GM12878 (cell line): ENCODE measurements at places on chromosomes 6 and 20.

DNA sequence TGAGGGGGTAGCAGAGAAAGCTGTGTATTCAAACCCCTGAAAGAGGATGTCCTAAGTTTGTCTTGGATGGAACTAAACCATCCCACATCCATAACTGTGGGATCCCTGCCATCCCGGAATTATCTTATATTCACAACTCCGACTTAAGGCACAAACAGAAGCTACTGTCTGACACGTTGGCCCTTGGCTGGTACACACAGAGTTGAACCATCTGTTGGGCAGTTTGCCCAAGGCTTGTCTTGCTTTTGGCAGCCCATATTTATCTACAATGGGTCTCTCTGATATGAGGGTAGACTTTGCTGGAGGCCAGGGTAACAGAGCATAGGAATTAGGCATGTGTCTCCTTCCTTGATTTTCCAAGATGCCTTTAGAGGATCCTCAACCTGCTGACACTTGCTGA, 116.6 kb upstream of the PROKR2 start:
- DNase-seq = no peak

DNA sequence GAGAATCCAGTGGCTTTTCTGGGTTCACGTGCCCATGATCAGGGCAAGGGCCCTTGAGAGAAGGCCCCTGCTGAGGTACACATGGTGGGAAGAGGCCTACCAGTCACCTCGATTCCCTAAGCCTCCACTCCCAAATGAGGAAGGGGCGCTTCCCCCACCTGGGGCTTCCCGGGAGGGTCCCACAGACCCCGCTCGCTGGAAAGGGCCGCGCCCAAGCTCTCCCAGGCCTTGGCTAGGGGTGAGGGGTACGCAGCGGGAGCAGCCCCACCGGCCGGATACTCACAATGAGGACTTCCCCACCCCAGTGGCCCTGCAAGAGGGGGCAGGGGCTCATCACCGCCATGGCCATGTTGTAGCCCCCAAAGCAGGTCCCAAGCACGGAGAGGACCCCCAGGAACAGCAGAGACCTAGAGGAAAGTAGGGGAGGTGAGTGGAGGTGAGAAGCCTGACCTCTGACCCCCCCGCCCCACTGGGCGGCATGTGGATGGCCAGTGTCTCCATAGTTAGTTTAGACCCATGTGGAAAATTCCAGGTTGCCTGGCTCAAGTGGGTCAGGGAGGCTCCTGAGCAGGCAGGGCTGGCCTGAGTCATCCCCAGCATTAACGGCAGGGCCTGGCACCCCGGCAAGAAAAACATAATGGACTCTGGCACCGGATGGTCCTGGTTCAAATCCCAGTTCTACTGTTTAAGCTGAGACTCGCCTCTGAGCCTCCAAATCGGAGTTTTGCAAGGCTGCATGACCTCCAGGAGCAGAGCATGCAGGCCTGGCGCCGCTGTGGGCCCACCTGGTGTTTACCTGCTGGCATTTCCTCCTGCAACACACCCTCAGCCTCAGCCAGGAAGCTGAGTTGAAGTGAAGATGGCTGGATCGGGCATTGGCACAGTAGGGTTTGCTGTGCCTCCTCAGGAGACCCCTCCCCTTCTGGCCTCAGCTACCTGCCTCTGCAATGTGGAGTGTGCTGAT, 6.6 kb downstream of the SLC52A3 start:
- no peak for DNase-seq

DNA sequence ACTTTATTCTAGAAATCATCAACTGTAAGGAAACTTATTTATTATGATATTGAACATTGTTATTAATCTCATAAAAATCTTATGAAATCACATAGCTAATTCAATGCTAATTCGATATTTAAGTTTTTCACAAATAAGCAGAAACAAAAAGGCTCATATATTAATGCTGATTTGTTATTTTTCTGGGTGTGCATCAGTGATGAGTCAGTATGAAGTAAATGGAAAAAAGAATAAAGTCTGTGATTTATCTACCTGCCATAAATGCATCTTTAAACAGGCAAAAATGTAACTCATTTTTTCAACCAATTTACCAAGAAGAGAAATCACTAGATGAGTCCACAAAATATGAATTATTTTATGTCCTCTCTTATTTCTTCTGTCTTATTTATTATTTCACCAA, 253.5 kb downstream of the PTPRK start:
- DNase-seq = no peak

DNA sequence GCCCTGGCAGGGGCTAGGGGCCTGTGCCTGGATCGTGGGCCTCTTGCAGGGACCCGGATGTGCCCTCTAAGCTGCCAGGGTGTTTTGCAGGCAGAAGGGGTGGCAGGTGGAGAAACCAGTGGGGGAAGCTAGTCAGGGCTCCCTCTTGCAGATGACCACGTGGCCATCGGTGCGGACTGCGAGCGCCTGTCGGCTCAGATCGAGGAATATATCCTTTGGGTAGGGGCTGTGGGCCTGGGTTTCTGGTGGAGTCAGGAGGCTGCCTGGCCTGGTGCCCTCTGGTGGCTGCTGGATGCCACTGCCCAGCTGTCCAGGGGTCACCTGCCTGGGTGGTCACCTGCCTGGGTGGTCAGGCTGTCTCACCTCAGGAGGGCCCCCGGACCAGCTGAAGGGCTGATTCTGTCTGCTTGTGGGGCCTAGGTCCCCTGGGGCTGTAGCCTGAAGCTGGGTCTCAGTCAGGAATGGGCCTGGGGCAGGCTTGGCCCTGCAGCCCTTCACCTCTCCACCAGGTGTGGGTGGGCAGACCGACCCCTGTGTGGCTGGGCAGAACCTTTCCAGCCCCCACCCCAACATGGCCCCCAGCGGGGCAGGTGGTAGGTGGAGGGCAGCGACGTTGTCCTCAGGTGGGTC, 6.7 kb downstream of the TCEA2 start:
- no peak for DNase-seq

DNA sequence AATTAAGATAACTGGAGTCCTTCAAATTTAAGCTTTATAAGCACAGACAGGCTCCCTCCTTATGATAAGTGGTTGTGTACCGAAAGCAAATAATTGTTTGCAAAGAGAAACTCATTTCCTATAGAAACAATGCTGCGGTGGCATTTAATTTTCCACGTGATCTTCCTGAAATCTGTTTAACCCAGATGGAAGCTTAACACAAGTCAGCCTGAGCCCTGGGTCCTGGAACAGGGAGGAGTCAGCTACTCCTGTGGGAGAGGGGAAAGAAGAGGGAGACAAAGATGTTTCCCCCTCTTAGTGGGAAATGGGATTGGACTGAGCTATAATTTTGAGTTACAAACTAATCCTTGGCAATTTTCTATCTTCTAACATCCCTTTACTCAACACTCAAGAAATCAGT, 136.5 kb downstream of the ELOVL4 start:
- no peak for DNase-seq

DNA sequence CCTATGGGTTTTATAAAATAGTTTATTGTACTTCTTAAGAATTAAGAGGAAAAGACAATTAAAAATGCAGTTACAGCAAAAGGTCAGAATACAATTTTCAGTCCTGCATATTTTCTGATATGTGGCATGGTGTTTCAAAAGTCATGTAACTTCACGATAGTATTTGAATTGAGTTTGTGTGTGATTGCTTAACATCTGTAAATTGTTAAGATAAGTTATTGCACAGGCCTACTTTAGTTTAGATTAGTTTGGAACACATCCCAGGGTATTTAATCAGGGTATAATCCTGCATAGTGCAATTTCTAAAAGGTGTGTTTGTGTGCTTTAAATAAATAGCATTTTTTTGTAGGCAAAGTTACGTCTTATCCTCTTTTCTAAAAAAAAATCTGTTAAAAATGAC, 289.6 kb downstream of the RIMS1 start:
- no peak for DNase-seq

GRCh38 chr6:168037856-168038255, 40.4 kb downstream of the KIF25 start:
- no peak for DNase-seq

GRCh38 chr6:56685102-56685733, 42.5 kb upstream of the DST start:
- no peak for DNase-seq

DNA sequence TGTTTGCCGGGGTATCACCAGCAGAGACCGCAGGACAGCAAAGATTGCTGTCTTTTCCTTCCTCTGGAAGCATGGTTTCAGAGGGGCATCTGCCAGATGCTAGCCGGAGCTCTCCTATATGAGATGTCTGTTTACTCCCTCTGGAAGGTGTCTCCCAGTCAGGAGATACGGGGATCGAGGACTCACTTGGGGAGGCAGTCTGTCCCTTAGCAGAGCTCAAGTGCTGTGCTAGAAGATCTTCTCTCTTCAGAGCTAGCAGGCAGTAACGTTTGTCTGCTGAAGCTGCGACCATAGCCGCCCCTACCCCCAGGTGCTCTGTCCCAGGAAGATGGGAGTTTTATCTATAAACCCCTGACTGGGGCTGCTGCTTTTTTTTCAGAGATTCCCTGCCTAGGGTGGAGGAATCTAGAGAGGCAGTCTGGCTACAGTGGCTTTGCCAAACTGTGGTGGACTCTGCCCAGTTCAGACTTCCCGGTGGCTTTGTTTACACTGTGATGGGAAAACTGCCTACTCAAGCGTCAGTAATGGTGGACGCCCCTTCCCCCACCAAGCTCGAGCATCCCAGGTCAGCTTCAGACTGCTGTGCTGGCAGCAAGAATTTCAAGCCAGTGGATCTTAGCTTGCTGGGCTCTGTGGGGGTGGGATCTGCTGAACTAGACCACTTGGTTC, 133.0 kb upstream of the FLRT3 start:
- no peak for DNase-seq

DNA sequence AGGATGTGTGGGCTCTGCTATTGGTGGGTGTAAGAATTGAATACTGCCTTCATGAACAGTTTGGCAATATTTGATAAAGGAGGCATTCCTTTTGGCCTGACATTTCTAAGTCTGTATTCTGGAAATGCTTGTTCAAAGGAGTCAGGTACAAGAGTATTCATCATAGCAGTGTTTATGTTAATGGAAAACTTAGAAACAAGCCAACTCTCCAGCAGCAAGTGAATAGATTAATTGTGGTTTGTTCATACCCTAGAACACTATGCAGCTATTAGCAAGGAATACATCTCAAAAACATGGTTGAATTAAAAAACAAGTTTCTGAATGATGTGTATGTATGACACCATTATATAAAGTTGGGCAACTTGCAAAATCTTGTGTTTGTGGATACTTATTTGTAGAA, 195.8 kb downstream of the ZFAND3 start:
- DNase-seq = no peak

DNA sequence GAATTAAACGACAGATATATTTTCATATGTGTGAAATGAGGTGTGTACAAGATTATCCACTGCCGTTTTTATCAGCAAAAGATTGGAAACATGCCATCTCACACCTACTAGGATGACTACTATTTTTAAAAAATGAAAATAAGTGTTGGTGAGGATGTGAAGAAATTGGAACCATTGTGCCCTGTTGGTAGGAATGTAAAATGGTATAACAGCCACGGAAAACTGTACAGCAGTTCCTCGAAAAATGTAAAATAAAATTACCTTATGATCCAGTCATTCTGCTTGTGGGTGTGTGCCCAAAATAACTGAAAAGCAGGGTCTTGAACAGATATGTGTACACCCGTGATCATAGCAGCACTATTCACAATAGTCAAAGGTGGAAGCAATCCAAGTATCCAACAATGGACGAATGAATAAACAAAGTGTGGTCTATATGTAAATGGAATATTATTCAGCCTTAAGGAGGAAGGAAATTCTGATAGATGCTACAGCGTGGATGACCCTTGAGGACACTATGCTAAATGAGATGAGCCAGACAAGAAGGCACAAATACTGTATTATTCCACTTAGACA, 27.0 kb upstream of the CCN5 start:
- no peak for DNase-seq

DNA sequence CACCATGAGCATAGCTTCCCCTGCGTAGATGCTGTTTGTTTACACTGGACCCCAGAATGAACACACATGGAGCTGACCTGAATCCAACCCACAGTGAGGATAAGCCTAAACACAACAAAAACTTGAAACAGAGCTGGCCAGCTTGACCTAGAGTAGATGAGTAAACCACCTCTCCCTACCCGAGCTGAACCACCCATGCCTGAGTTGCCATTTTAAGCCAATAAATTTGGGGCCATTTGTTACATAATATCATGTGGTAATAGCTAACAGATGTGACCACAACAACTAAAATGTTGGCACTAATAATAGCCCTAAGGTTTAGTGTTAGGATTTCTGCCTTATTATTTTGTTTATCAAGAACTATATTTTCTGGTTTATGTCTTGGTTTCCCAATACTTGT, 103.2 kb upstream of the GRIK2 start:
- DNase-seq = no peak

- DNase-seq = no peak
Observed at GRCh38 chr6:12069891-12070529, 57.9 kb downstream of the HIVEP1 start.

DNA sequence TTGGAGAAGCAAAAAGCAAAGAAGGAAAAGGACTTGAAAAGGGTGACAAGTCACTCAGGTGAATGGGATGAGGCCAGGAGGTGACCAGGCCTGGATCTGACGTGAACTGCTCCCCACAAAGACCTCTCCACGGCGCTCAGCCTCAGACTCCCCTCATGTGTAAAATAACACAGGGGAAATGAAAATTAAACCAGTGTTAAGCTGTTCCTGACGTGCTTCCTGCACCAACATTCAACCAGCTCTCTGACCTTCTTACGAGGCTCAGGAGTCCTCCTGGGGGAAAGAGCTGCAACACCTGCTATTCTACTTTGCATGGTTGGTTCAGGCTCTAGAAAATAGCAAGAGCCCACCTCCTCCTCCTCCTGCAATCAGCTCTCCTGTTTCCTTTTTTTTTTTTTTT, 256.7 kb downstream of the ATXN1 start:
- no peak for DNase-seq

- no peak for DNase-seq
Observed at GRCh38 chr6:138443979-138444378, 40.0 kb downstream of the HEBP2 start.

DNA sequence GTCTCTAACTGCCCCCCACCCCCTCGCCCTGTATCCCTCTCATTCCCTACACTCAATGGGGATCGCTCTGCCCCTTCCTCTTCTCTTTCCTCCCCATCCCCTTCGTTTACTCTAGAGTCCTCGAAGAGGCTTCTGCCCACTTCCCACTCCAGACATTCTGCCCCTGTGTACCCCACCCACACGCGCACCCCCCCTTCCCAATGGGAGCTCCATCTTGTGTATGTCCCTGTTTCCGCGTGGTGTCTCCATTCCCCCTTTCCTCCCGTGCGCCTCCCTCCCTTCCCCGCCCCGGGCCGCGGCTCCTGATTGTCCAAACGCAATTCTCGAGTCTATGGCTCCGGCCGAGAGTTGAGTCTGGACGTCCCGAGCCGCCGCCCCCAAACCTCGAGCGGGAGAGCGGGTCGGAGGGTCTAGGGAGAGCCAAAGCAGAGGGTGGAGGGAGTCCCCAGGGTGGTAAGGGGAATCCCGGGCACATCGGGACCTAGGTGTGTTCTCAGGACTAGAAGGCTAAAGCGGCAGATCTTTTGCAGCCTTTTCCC, 679 bp upstream of the RING1 start:
- DNase-seq = no peak
